ENCODE measurements at places on chromosomes 13 and 19.

DNA sequence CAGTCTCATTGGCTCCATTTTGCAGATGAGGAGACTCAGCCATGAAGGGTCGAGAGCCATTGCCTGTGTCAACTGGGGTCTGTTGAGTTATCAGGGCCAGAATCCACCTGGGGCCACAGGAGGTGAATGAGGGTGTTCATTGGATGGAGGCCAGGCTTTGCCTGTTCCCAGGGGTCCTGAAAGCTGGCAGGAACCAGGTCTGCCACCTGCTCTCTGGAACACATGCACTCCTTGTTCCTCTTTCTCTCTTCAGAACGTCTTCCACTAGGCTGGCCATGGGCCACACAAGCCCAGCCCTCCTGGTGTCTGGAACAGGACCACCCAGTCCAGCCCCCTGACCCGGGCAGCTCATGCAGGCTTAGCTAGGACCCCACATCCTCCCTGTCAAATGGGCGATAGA is 21.1 kb downstream of the PPP1R37 start:
- DNase-seq, result no peak

DNA sequence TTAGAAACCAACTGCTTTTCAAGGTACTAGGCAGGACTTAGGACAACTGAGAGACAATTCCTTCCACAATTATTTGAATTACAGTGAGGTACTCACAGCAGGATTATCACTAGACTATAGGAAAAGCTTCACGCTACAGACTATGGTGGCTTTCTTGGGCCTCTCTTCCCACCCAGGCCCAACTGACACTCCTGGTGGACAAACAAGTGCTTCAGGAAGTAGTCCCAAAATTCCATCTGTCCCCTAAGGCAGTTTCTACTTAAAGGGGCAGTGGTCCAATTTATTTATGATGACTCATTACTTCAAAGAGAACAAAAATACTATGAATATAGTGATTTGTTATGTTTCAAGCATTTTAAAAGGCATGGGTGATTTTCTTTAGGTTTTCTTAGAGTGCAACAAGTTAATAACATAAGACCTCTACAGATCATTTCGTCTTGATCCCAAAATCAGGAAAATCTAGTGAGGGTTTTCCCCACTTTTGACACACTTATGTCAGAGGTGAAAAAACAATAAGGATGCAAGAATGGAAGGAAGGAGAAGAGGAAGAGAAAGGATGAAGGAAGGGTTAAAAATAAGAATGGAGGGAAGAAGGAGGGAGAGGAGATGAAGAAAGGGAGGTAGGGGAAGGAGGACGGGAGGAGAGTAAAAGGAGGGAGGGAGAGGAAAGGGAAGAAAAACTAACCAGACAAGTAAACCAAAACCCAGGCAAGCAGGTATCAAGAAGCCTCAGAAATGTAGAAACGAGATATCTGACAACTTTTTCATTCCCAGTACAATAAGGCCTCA is 100.7 kb downstream of the SERP2 start:
- no peak for DNase-seq

- no peak for DNase-seq
Measured at GRCh38 chr19:1423436-1424191, 14.6 kb upstream of the RPS15 start.

- DNase-seq, result no peak
Measured at GRCh38 chr13:107205318-107206104, 637.6 kb upstream of the ARGLU1 start.

DNA sequence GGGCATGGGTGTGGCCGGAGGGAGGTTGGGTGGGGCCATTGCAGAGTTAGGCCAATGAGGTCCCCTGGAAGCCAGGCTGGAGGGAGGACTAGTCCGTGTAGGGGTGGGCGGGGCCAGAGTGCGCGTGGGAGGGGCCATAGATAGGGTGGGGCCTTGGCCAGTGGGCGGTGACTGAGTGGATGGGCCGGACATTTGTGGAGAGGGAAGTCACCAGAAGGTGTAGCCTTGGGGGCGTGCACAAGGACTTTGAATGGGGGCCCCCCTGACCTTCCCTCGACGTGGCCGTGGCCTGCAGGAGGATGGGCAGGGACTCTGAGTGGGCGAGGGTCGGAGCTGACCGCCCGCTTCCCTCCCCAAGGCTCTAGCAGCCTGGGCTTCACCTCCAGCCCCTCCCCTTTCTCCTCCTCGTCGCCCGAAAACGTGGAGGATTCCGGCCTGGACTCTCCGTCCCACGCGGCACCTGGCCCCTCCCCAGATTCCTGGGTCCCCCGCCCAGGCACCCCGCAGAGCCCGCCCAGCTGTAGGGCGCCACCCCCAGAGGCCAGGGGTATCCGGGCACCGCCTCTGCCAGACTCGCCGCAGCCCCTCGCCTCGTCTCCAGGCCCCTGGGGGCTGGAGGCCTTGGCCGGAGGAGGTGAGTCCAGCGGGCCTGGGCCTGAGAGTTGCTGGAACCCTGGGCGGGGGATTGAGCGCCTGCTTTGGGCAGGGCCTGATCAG is 16.5 kb upstream of the B3GNT3 start:
- DNase-seq, result no peak

DNA sequence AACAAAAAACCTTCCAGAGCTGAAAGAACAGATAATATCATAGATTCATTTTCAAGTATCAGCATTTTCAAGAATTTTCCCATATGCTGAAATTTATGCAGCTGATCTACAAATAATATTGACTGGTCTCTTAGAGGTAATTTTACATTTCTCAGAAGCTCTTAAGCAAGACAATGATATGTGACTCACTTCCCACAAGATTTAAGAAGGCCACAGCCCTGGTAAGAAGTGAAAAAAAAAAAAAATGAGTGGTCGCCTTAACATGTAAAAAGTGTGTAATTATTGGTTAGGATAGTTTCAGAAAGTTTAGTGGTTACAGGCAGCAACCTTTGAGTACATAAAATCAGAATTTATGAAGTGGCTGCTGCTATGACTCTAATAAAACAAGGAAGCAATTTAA is 54.5 kb downstream of the NUFIP1 start:
- DNase-seq, result no peak

- no peak for DNase-seq
Measured at GRCh38 chr13:27926644-27927434, 7.0 kb downstream of the PDX1 start.

DNA sequence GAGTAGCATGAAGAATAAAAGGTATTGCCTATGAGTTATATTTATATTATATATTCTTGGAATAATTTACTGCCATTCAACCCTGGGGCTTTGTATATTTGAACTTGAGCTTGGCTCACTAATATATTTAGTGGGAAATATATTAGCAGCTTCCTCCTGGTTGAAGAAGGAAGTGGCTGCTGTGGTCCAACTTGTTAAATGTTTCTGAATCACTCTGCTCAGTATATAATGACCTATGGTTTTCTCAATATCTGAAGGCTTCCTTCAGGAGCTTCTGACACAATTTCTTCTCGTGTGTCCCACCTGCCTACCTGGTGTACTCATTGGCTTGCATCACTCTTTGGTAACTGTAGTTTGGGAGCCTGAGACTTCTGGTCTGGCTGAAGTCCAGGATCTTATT is 646.4 kb downstream of the TBC1D4 start:
- DNase-seq, result no peak

DNA sequence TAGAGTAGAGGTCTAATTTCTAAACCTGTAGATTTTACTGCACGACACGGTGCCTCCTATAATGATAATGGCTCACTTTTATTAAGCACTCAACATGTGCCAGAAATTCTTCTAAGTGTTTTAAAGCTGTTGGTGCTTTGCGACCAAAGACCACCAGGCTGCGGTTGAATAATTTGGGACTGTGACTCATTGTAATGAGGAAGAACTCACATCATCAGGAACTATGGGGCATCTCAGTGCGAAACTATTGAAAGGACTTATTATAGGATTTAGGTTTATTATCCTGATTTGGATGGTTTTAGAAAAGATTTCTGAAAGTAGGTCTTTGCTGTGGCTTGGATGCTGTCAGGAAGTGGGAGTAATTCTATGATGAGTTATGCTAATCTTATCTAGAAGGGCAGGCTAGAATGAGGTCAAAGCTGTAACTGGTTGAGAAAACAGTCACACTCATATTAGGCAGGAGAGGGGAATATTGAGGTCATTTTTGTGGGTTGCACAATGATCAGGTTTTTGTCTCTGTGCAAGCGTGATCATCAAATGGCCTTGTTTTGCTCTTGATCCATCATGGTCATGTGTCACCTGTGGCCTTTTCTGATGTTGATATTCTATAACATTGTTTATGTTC is 266.8 kb downstream of the PCDH20 start:
- DNase-seq, result no peak

GRCh38 chr19:44887648-44888047 is 3.4 kb upstream of the TOMM40 start:
- no peak for DNase-seq

DNA sequence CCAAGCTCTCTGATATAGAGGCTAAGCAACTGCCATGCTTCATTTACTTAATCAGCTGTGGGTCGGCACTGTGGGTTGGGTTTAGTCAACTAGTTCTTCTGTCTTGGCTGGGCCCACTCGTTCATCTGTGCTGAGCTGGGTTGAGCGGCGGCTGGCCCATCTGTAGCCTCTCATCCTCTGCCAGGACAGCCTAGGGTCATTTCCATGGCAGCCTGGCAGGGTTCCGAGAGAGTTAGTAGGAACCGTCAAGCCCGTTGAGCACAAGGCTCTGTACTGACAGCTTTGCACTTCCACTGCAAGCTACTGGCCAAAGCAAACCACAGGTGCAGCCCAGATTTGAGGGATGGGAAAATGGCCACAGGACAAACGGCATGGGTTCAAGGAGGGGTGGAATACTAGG is 6.6 kb upstream of the ZNF835 start:
- DNase-seq, result no peak

Data from renal cortex interstitium (tissue), 15 donors.